RKO (cell line): ENCODE measurements at places on chromosomes 2 and 18.

DNA sequence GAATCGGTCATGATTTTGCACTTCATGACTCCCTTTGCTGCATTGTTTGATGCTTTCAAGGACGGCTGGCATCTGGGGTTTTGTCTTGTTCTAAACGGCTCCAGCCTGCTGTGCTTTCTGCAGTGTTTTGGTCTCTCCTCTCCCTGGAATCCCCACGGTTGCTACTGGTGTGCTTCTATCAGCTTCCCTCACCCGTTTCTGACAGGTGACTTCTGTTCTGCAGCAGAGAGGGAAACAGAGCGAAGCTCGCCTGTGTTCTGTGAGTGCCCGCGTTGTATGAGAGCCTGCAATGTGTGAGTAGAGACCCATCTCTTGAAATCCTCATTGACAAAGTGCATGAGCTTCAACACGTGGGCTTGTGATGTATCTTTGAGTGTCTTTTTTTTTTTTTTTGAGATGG, 102.8 kb downstream of the DCDC2C start:
- DNase-seq = no peak

DNA sequence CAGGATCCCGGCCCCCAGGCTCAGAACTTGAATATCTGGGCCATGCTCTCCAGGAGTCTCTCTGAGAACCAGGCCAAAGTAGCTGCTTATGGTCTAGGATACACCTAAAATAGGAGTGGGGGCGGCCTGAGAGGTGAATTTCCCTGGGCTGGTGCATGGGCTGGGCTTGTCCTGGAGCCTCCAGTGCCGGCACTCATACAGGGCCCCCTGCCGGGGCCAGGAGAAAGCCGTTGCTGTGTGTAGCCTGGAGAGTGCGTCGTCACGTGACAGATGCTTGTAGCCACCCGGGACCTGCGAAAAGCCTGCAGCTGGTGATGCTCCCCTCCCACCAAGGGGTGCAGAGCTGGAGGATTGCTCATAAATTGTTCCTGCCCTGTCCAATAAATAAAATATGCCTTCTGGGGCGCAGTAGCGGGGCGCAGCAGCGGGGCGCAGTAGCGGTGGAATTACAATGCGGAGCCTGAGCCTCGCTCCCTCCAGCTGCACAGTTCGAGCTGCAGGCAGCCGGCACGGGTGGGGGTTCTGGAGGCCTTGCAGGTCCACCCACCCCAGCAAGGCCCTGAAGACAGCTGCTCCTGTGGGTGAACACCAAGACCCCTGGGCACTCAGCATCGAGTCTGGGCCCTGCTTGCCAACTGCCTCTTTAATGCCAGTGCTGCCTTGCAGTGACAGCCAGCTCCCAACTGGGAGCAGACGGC, 289.9 kb downstream of the NDUFA10 start:
- DNase-seq = no peak

DNA sequence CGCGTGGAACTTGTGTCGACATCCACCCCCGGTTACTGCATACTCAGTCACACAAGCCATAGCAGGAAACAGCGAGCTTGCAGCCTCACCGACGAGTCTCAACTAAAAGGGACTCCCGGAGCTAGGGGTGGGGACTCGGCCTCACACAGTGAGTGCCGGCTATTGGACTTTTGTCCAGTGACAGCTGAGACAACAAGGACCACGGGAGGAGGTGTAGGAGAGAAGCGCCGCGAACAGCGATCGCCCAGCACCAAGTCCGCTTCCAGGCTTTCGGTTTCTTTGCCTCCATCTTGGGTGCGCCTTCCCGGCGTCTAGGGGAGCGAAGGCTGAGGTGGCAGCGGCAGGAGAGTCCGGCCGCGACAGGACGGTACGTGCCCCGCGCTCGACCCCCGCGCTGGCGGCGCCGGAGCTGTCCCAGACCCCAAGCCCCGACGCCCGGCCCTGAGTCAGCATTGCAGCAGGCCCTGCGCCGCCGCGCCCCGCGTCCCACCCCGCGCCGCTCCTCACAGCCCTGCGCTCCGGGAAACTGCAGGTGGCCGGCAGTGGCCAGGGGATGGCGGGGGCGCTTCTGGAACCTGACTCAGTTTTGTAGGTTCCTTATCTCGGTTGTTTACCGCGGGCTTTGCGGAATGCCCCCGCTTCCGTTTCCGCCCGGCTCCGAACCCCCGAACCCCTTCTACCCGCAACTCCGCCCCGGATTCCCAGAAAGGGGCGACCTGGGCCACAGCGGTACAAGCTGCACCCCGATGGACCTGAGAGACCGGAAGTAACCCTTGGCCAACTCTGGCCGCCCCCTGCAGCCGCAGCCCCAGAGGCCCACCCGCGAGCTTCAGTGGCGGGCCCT, at the start of gene CFLAR:
Gene CFLAR, plus strand, starts transcription at position 50 of the 844 bp plus-strand sequence. CDS start 13,702 bp downstream, outside the sequence.
- peak; percentile 90 for DNase-seq

- no peak for DNase-seq
Observed at GRCh38 chr18:45008694-45009413, 328.2 kb downstream of the SETBP1 start.

DNA sequence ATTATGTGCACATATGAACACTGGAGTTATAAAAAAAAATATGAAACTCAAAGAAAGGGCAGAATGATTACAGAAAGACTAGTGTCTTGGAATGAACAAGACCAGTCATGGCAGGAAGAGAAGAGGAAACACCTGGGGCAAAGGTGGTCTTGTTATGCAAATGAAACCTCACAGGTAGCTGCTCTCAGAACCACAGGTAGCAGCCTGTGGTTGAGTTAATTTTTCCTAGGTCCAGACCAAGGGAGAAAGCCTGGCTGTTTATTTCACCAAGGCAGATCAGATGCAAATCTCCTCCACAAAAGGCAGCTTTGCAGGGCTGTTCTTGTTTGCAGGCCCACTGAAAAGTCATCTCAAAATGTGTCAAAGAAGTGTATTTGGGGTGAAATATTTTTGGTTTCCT, 785.8 kb downstream of the RNF144A start:
- DNase-seq = no peak
